Karpas-422 (cell line): ENCODE measurements at places on chromosomes 2 and 18. TPM values are rescaled to one million over a fixed set of nuclear protein-coding genes. Genes with fewer than 3 reads are reported as not detected.

Gene SLC9A4
- not detected in 2 replicates for total RNA-seq

DNA sequence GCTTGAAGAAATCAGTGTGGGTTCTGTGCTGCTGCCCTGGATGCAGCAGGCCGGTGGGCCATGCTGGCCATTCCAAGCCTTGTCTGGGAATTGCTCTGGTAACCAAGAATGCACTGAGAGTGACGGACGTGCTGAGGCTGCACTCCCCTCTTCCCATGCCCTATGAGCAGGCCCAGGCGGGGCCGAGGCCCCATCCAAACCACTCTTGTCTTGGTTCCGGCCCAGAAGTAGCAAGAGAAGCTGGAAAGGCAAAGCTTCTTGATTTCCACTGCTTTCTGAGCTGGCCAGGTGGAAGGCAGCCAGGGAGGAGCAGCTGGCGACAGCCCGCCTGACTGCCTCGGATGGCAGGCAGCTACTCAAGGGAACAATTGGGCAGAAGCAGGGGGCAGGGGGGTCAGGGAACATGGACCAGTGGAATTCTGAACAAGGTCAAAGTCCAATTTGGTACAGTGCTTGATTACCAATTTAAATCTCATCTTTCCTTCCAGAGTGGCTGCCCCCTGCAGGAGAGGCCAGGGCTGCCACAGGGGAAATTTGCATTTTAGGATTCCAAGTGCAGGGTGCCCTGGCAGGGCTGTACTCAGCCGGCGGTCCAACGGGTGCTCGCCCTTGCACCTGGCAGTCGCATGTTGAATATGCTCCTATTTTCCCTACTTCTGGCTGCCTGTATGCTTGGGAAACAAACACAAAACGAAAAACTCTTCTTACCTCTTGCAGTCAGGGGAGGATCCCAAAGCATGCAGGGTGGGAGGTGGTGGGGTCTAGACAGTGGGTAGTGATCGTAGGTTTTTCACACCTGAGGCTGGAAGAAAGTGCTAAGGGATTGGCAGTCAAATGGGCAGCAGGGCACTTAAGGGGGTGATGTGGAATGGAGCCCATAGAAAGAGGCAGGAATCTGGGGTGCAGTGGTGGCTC is 67.3 kb downstream of the LIPG start:
- H3K4me1 ChIP-seq, result no peaks in the 10 kb centered on the region
- no peak overlapping the region for H3K27ac ChIP-seq
- no peaks in the 10 kb centered on the region for H3K36me3 ChIP-seq
- no peak overlapping the region for H3K4me3 ChIP-seq
- no peaks in the 10 kb centered on the region for H3K27me3 ChIP-seq

Gene C2orf74
- 7.6 and 21.4 TPM in 2 replicates for total RNA-seq

DNA sequence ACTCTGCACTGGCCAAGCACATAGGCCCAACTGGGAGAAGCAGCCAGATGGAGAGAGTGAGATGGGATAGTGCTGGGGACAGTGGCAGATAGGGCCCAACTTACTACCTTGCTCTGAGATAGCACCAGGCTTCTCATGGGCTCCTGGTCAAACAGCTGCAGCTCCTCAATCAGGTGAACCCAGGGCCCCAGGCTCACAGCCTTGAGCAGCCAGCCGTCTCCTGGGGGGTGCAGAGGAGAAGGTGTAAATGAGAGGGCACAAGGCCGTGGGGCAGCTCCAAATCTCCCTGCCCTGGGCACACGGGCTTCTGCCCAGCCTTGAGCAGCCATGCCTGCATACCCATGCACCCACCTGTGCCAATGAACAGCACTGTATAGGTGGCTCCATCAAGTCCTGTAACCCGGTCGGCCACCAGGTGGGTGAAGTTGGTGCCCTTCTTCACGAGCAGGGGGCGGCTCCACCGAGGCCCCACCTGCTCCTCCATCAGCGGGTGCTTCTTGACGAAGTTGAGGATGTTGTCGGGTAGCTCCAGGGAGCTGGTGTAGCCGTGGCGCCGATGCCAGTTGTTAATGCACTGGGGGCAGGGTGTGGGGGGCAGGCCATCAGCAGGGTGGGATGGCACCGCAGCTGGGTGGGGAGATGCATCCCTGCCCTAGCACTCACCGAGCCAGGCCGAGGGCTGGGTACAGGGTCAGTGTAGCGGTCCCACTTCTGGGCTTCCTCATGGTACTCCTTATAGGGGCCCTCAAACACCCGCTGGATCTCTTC is 5.9 kb upstream of the ANKRD39 start:
- no peaks in the 10 kb centered on the region for H3K36me3 ChIP-seq
- no peaks in the 10 kb centered on the region for H3K27me3 ChIP-seq
- H3K27ac ChIP-seq, result no peak overlapping the region
- H3K4me1 ChIP-seq, result peaks cover 11% of the 10 kb centered on the region
- no peak overlapping the region for H3K4me3 ChIP-seq
- DNase-seq, result no peak

- DNase-seq, result no peak
- H3K27me3 ChIP-seq, result no peaks in the 10 kb centered on the region
- no peaks in the 10 kb centered on the region for H3K36me3 ChIP-seq
These were observed 98.7 kb downstream of the MYO1B start for GRCh38 chr2:191343796-191344338.

DNA sequence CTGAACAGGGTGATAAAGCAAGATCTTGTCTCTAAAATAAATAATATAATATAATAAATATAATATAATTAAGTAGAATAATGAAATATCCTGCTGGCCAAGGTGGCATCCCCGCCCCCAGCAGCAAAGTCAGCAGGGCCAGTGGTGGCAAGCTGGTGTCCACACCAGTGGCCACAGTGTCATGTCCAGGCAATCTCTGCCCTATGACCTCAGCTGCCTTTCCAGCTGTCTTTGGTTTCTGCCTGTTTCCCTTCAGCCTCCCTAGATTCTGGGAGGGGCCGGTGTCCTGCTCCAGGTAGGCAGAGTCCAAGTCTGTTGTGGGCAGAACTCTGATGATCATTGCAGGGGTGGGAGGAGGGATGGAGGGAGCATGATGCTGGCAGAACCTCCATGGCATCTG is 16.2 kb upstream of the STEAP3 start:
- no peak overlapping the region for H3K4me3 ChIP-seq
- H3K27ac ChIP-seq, result no peak overlapping the region
- H3K4me1 ChIP-seq, result peaks cover 13% of the 10 kb centered on the region
- no peak for DNase-seq
- H3K36me3 ChIP-seq, result no peaks in the 10 kb centered on the region
